NCI-H226 (cell line): ENCODE measurements at places on chromosomes 6 and 20.

- DNase-seq, result no peak
Measured at GRCh38 chr6:101770116-101770515, 376.6 kb downstream of the GRIK2 start.

GRCh38 chr6:43869792-43870659 is 100.0 kb downstream of the VEGFA start:
- no peak for DNase-seq

DNA sequence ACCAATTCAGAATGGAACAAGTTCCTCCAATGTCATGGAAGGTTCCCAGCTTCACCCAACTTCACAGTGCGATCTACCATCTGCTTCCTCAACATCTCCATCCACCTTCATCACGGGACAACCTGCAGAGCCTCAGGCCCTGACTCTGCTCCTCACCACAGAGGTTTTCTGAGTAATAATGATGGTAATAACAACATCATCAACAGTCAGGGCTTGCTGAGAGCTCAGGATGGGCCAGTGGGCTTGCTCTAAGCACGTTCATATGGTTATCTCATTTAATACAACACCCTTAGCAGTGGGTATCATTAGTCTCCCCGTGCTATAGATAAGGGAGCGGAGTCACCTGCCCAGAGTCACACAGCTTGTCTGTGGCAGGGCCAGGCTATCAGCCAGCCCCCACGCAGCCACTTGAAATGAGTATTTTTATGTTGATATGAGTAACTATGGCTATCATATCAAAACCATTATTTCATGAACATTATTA is 38.6 kb downstream of the PREX1 start:
- no peak for DNase-seq

- no peak for DNase-seq
Measured at GRCh38 chr6:43081043-43081442, 4.9 kb downstream of the PTK7 start.

GRCh38 chr6:25973923-25974555 is 11.4 kb downstream of the TRIM38 start:
- DNase-seq, result peak; percentile 36

GRCh38 chr6:155014670-155015300 is 19.7 kb downstream of the TIAM2 start:
- peak; percentile 60 for DNase-seq

- DNase-seq, result no peak
Measured at GRCh38 chr20:5621305-5621704, 128.9 kb upstream of the SHLD1 start.

DNA sequence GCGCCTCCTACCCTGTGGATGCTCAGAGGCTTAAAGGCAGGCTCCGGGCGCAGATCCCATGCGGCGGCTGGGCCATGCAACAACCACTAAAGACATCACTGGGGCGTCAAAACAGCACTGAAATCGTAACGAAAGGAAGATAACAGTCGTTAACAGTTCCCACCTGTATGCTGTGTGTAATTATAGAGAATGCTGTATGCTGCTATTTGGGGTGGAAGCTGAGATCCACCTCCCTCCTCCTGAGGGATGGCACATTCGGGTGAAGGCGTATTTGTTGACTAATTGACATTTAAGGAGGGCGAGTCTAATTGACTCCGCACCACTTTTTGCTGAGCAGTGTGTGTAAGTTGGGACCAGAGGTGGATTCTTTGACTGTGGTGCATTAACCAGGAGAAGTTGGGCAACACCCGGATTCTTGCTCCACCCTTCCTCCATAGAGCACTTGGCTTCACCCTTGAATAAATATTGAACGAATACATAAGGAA is 687 bp downstream of the SLC35A1 start:
- DNase-seq, result peak; percentile 12

DNA sequence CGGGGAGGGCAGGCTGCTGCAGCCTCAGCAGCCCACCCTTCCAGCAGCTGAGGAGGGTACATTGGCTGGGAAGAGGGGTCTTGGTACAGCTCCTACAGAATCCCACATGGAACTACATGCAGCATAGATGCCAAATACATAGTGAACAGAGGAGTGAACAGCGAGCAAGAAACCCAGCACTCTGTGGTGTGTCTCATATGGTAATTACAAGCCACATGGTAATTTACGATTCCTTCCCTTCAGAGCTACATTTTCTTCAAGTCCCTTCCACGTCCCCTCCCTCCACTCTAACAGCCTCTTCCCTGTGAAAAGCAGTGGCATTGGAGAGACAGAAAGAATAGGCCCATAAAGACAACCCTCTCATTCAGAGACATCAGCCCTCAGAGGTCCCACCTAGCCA is 167.7 kb downstream of the SYNDIG1 start:
- DNase-seq, result no peak

GRCh38 chr6:40480678-40481077 is 106.5 kb downstream of the LRFN2 start:
- DNase-seq, result no peak
